Eye (tissue), 1 donor: ENCODE measurements at places on chromosomes 1 and 21.
A peak's percentile ranks its signal among the peaks of the same experiment; 100 is the strongest.

DNA sequence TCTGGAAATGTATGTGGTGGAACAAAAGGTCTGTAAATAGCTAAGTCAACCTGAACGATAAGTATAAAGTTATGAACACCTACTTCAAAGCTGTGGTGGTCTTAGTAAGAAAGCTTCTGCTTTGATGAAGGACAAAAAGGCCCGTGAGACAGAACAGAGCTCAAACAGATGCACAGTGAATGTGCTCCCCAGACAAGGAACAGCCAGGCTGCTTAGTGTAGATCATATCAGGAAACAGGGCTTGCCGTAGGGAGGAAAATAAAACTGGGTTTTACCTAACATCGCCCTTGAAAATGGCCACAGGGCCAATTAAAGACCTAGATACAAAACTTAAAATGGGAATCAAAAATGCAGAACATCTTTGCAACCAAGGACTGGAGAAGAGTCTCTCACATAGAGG lies 40.2 kb downstream of the PRSS38 start:
- DNase-seq: no peak

- DNase-seq: peak; percentile 25
These were observed 10.9 kb downstream of the PCSK9 start for GRCh38 chr1:55050283-55050682.

- DNase-seq: no peak
These were observed 333.4 kb upstream of the PKN2 start for GRCh38 chr1:88350648-88351047.

DNA sequence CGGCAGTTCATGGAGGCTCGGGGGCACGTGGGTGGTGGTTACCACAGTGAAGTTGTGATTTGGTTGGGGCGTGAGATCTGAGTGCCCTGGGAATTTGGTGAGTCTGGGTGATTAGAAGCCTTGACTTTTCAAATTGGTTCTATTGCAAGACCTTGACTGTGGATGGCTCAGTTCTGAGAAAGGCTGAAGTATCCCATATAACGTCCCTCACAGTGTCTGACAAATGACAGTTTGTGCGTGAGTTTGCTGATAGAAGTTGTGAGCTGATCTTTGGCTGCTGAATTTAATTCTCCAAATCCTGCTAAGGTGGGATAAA lies 549 bp downstream of the MSH4 start:
- no peak for DNase-seq

GRCh38 chr1:42680921-42681683 lies 1.1 kb upstream of the YBX1 start:
- no peak for DNase-seq

GRCh38 chr21:35294231-35294898 lies 245.3 kb upstream of the RUNX1 start:
- no peak for DNase-seq

GRCh38 chr1:109208394-109208793 lies 5.3 kb upstream of the SARS1 start:
- DNase-seq: no peak

GRCh38 chr1:10402729-10403274 lies 3.9 kb downstream of the PGD start:
- DNase-seq: no peak

GRCh38 chr1:30520476-30520875 lies 202.9 kb downstream of the MATN1 start:
- no peak for DNase-seq

GRCh38 chr1:43602990-43603389 lies 47.0 kb upstream of the KDM4A start:
- DNase-seq: no peak

DNA sequence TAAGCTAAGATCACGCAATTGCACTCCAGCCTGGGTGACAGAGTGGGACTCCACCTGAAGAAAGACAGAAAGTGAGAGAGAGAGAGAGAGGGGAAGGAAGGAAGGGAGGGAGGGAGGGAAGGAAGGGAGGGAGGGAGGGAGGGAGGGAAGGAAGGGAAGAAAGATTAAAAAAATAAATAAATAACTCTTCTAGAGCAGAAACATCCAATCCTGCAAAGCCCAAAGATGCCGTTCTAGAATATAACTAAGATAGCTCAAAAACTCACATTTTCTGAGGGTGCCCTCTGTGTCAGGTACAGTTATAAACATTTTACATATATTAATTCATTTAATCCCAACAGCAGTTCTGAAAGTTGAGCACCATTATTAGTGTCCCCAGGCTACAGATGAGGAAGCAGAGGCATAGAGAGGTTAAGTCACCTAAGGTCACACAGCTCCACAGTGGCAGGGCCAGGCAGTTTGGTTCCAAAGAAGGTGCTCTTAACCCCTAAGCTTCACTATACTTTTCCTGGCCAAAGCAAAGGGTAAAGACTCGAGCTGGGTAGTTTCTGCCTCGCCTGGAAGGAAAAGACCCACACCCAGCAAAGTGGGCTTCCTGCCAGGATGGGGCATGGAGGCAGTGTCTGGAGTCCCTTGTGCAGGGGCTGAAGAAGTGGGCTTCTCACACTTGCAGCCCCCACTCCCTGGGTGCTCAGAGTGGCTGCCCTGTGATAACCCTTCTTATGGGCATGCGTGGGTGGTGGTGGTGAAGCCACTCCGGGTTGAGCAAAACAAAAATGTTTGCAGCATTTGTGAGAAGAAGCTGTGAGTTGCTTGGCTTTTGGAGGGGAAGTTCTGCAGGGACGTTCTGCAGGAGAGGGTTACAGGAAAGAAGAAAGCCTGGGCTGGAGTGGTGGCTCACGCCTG lies 7.9 kb upstream of the PIK3CD start:
- no peak for DNase-seq

DNA sequence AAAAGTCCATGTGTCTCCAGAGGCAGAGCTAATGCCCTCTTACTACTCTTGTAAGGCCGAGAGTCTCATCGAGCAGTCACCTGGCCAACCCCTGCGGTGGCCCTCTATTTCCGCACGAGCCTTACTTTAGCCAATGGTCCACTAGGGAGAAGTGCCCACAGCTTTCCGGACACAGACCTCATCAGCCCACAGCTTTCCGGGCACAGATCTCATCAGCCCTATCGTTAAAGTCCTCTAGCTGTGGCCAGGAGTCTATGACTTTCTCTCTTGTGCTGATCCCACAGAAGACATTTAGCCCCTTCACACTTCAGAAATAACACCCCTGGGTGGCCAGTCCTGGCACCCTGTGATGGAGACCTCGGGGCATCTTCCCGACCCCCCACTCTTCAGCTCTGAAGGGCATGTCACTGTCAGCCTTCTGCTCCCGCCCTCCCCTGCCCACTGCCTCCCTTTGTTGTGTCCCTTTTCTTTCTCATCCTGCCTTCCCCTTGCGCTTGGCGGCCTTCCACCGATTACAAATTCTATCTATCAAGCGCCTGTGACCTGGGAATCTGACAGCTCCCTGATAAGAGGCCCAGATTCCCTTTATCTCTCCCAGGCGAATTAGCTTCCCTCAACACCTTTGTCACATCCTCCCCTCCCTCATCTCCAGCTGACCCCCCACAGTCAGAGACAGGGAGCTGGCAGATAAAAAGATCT lies 161.0 kb downstream of the PLXNA2 start:
- peak; percentile 93 for DNase-seq

- DNase-seq: peak; percentile 81
These were observed 720 bp downstream of the SUSD4 start for GRCh38 chr1:223363057-223363855.

- DNase-seq: peak; percentile 90
These were observed at the start of gene ANGPTL1 for GRCh38 chr1:178870944-178871343. TSS of gene ANGPTL1 (minus strand) at chr1:178871077. CDS start at chr1:178865776, 5,301 bp downstream.

- DNase-seq: peak; percentile 66
These were observed 93.8 kb upstream of the COL6A1 start for GRCh38 chr21:45887788-45888187.

DNA sequence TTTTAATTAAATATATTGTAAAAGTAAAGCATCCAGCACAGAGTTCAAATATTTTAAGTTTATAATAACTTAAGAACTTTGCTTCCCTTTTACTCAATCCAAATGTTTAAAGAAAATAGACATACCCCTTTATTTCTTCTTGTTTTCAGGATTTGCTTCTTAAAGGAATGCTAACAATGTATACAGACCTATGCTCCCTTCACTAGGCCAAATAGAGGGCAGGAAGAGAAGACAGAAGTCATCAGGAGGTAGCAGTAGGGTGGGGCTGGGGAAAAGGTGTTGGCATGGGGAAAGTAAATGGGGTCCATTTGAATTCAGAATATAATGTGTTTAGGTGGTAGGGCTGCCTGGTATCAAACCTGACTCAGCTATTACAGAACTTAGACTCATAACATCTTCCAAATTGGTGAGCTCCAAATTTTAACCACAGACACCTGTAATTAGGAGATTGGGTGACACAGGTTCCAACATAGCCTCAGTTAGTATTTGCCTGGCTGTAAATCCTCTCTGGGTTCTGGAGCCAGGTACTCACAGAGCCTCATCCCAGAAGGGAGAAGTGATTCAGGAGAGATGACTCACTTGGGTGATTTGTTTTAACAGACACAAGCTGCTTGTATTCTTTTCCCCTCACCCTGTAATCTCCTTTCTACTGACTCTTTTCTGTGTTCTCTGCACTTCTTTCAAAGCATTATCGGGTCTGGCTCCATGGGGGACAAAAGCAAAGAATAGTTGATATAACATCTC lies 60.1 kb upstream of the DUSP10 start:
- DNase-seq: no peak

GRCh38 chr1:171185091-171185490 lies at the start of gene FMO2:
TSS of gene FMO2 (plus strand) at chr1:171185300. CDS start at chr1:171185714, 414 bp downstream.
- no peak for DNase-seq
